ENCODE measurements at places on chromosomes 4 and X.

GRCh38 chrX:19628011-19628575 is 112.8 kb upstream of the MAP3K15 start:
- H3K4me1 ChIP-seq = peaks cover 39% of the 10 kb centered on the region
- no peaks in the 10 kb centered on the region for H3K36me3 ChIP-seq
- H3K27ac ChIP-seq = peak overlapping the region; percentile 81
- no peak overlapping the region for H3K4me3 ChIP-seq
- peak; percentile 6 for DNase-seq

GRCh38 chrX:11341274-11342201 is 48.3 kb downstream of the AMELX start:
- peaks cover 18% of the 10 kb centered on the region for H3K4me1 ChIP-seq
- H3K27me3 ChIP-seq = peaks cover 2% of the 10 kb centered on the region

DNA sequence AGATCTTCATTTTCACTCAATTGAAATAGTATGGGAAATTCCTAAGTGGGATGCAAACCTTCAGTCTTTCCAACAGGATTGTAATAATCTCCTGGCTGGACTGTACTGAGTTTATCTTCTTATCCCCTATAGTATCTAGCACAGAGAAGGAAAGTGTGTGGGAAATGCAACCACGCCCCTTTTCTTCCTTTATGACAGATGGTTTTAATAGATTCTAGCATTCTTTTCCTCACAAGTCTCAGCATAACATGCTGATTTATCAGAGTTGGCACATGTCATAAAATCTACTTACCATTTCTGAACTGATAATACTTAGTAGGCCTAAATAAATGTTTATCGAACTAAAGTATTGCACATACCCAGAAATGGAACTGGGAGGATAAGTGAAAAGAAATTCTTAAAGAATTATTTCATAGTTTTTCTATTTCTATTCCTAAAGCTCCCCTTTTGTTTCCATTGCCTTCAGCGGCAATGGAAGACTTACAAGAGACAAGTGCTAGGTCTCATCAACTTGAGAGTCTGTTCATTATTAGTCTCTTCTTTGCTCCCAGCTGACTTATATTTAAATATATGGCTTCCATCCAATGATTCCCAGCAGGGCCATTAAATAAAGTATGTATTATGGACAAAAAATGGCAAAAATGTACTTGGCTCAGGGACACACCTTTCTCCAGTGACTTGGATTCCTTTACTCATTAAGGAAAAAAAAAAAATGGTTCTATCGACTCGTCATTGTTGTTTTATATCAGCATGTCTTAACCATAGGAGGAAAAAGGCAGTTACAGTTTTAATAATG is 484.5 kb downstream of the IL1RAPL1 start:
- H3K4me1 ChIP-seq = no peaks in the 10 kb centered on the region
- no peaks in the 10 kb centered on the region for H3K36me3 ChIP-seq
- H3K4me3 ChIP-seq = no peak overlapping the region
- no peak overlapping the region for H3K27ac ChIP-seq
- no peaks in the 10 kb centered on the region for H3K27me3 ChIP-seq
- peak; percentile 10 for DNase-seq

- DNase-seq = no peak
- H3K27ac ChIP-seq = no peak overlapping the region
- H3K4me3 ChIP-seq = no peak overlapping the region
- no peaks in the 10 kb centered on the region for H3K27me3 ChIP-seq
Observed at GRCh38 chr4:42709392-42710065, 52.6 kb upstream of the ATP8A1 start.

GRCh38 chr4:184032091-184032490 is 127.0 kb downstream of the STOX2 start:
- no peak overlapping the region for H3K27ac ChIP-seq
- no peaks in the 10 kb centered on the region for H3K27me3 ChIP-seq
- DNase-seq = no peak
- H3K4me1 ChIP-seq = no peaks in the 10 kb centered on the region

DNA sequence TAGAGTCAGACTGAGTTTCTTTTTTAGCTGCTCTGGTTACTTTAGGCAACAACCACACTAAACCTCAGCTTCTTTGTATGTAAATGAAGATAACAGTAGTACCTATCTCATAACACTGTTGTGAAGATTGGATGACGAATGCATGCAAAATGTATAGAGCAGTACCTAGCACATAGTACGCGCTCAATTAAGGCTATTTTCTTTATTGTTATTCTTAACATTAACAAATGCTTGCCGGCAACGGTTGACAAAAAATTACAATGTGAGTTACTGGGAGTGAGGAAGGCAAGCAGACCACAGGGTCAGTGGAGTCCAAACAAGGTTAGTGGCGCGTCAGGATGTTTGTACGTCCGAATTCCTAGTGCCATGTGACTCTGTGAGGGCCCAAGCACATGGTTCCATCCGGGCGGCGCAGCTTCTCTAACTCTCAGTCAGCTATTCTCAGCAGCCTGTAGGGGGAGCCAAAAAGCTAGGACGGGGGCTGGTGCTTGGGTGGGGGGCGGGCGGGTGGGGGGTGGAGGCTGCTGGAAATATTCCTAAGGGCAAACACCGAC is 821 bp upstream of the NALF2 start:
- H3K27me3 ChIP-seq = peaks cover 13% of the 10 kb centered on the region
- H3K4me3 ChIP-seq = no peak overlapping the region
- no peaks in the 10 kb centered on the region for H3K4me1 ChIP-seq
- H3K36me3 ChIP-seq = no peaks in the 10 kb centered on the region
- DNase-seq = no peak

- no peaks in the 10 kb centered on the region for H3K36me3 ChIP-seq
- H3K27me3 ChIP-seq = no peaks in the 10 kb centered on the region
- H3K4me1 ChIP-seq = no peaks in the 10 kb centered on the region
Observed at GRCh38 chrX:87063642-87064041, 454.0 kb upstream of the KLHL4 start.

DNA sequence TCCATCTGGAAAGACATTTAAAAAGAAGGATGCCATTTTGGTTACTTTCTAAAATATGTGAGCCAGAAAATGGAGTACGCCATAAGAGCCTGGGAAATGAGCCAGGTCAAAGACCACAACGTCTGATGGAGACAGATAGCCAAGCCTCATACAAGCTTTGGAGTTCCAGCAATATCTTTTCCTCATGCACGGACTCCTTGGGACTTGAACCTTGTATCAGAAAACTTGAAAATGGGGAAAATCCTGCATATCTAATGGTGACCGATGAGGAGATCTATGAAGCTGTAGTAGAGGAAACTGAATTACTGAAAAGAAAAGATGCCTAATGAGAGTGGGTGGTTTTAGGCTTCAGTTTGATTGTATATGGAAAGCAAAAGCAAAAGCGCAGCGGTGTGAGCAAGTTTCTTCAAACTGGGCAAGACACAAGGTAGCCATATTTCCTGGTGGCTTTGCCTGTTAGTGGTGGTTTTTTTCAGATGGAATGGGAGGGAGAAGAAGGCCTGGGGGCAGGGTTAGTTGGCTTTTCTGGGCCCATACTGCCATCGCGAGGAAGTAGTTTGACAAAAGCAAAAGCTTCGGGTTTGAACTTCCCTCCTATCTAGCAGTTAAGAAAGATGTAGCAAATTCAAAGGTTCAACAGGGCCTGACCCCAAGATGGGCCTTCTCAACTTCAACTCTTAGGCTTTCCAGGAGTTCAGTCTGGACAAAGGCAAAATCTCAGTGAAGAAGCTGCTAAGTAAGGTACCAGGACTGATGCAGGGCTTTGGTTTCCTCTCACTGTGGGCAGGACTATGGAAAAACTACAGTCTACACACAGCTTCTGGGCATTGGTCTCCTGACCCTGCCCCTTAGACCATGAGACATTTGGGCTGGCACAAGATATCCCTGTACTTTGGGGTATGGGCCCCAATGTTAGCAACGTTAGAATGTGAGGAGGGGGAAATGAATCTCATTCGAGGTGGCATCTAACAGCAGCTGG is 210.0 kb upstream of the STK26 start:
- peaks cover 22% of the 10 kb centered on the region for H3K4me1 ChIP-seq
- no peaks in the 10 kb centered on the region for H3K27me3 ChIP-seq
- peak overlapping the region; percentile 84 for H3K4me3 ChIP-seq
- H3K27ac ChIP-seq = peak overlapping the region; percentile 90
- H3K36me3 ChIP-seq = no peaks in the 10 kb centered on the region

- no peak overlapping the region for H3K27ac ChIP-seq
- H3K36me3 ChIP-seq = no peaks in the 10 kb centered on the region
- H3K4me3 ChIP-seq = no peak overlapping the region
- H3K27me3 ChIP-seq = no peaks in the 10 kb centered on the region
- no peaks in the 10 kb centered on the region for H3K4me1 ChIP-seq
Observed at GRCh38 chr4:113154281-113154680, 104.8 kb downstream of the ANK2 start.

GRCh38 chr4:8547108-8547911 is 32.9 kb upstream of the GPR78 start:
- peaks cover 35% of the 10 kb centered on the region for H3K27me3 ChIP-seq
- peak overlapping the region; percentile 60 for H3K4me3 ChIP-seq
- H3K27ac ChIP-seq = peak overlapping the region; percentile 42

DNA sequence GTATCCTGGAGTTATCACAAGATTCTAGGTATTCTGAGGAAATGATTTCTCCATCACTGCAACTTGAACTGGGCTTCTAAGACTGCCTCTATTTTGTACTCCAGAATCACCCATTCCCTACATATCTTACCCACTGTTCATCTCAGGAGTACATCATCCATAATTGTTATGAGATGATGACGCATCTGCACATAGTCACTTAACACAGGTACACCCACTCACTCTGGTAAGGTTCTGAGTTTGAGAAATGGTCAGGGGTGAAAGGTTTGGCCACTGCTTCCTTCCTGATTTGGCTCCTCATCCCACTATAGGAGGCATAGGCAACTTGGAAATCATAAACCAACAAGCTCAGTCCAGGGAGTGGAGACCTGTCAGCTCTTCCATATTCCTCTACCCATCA is 143.9 kb downstream of the GLRA2 start:
- peaks cover 27% of the 10 kb centered on the region for H3K4me1 ChIP-seq
- no peak overlapping the region for H3K4me3 ChIP-seq
- H3K36me3 ChIP-seq = no peaks in the 10 kb centered on the region

DNA sequence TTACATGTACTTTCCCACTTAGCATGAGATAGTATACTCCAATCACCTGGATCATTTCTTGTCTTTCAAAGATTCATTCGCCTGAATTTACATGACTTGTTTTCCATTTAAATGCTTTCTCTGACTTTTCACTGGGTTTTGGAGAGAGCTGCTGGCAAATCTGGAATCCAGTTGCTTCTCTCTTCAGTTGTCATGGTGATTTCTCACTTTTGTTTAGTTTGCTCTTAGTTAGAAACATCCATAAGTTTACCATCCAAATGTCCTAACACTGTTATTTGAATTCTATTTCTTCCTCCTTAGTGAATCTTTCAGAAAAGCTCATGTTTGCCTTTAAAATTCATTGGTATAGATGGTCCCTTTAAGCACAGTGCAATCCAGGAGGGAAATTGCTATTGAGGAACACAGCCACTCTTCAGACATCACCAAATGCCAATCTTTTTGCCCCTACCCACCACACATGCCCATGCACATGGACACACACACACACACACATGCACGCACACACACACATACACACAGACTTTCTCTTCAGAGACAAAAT is 51.7 kb downstream of the REELD1 start:
- H3K4me1 ChIP-seq = peaks cover 18% of the 10 kb centered on the region
- no peak overlapping the region for H3K4me3 ChIP-seq
- peaks cover 2% of the 10 kb centered on the region for H3K27me3 ChIP-seq
- no peak overlapping the region for H3K27ac ChIP-seq
- peaks cover 8% of the 10 kb centered on the region for H3K36me3 ChIP-seq

DNA sequence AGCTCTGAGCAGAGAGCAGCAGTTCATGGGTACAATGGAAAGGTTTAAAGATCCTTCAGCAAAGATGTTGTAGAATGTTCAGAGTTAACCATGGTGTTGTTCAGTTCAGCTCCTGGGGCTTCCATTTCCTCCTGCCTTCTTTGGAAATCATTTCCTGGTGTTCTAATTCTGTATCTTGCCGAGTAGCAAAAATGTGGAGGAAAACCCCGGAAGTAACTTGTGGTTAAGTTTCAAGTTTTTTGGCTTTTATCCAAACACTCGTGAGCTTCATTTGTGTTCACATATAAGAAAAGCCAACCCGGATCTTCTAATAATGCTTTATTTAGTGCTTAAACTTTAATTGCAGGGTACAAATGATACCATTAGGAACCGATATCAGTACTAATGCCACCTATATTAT is 33.6 kb upstream of the ARX start:
- H3K4me1 ChIP-seq = no peaks in the 10 kb centered on the region
- no peaks in the 10 kb centered on the region for H3K36me3 ChIP-seq
- no peak overlapping the region for H3K27ac ChIP-seq
- H3K4me3 ChIP-seq = no peak overlapping the region
- DNase-seq = no peak
- H3K27me3 ChIP-seq = peaks cover 3% of the 10 kb centered on the region

DNA sequence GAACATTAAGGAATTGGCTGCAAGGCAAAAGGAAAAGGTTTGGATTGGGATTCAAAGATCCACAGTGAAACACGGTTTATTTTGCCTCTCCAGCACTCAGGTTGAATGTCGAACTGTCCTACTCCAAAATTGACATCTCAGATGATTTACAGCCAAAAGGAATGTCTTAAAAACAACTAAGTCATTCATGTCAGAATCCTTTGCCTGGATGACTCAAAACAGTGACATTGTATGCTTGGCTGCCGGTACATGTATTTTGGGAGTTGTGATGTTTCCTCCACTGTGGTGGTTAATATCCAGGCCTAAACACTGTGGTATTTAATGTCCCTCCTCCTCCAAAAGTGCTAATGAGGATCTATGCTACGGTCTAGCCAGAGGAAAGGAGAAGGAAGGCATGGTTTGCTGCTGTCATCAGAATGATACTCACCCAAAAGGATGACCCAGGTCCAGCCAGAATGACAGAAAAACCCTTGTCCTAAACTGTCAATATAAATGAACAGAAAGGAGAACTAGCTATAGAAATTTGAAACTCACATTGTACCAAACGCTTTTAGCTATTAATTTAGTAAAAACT is 20.9 kb downstream of the PGM2 start:
- H3K4me3 ChIP-seq = no peak overlapping the region
- H3K27ac ChIP-seq = no peak overlapping the region
- H3K4me1 ChIP-seq = no peaks in the 10 kb centered on the region
- H3K36me3 ChIP-seq = peaks cover 22% of the 10 kb centered on the region
- no peaks in the 10 kb centered on the region for H3K27me3 ChIP-seq
- no peak for DNase-seq

DNA sequence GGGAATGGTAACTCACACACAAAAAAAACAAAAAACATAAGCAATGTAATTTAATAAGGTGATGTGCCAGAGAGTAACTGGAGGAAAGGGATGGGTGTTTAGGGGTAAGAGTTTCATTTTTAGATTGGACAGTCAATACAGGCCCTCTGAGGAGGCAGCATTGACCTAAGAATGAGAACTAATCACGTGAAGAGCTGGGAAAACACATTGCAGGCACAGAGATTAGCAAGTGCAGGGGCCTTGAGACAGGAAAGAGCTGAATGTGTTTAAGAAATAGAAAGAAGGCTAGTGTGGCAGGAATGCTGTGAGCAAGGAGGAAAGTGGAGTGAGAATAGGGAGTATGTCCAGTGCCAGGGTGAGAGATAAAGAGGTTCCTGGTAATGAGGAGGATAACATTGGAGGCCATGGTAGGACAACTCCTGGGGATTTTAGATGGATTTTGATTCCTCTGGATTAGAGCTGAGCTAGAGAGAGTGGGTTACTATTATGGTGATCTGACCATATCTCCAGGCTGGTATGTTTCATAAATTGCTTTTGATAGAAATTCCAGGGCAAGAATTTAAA is 17.6 kb downstream of the PDLIM5 start:
- H3K4me3 ChIP-seq = peak overlapping the region; percentile 9
- peaks cover 88% of the 10 kb centered on the region for H3K4me1 ChIP-seq
- no peaks in the 10 kb centered on the region for H3K27me3 ChIP-seq
- DNase-seq = no peak

- H3K27me3 ChIP-seq = no peaks in the 10 kb centered on the region
- H3K4me1 ChIP-seq = no peaks in the 10 kb centered on the region
- no peak overlapping the region for H3K4me3 ChIP-seq
- no peaks in the 10 kb centered on the region for H3K36me3 ChIP-seq
Observed at GRCh38 chr4:165761963-165762362, 111.1 kb upstream of the TLL1 start.

All from HFFc6 (cell line).